CD4-positive, alpha-beta T cell treated with Interleukin-17A for 1 hour (primary cell): ENCODE measurements at places on chromosomes 3 and 15.

DNA sequence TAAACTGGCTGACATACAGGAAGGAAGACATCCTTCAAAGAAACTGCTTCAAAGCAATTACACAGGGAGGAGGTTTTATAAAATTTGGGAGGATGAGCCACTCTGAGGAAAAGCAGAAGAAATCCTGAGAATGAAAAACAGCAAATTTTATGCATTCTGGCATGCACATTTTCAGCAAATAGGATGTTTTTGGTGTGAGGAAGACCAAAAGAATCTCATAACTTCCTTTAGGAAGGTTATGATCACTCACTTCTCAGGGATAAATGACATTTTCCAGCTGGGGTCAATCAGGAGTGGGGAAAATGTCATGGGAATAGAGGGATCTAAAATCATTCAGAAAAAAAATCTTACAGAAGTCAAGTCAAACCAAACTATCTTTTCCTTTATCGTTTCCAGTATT is 371.7 kb upstream of the CNTN6 start:
- DNase-seq: no peak

- DNase-seq: no peak
These were observed 148.7 kb upstream of the ATP2B2 start for GRCh38 chr3:10653866-10654611.

DNA sequence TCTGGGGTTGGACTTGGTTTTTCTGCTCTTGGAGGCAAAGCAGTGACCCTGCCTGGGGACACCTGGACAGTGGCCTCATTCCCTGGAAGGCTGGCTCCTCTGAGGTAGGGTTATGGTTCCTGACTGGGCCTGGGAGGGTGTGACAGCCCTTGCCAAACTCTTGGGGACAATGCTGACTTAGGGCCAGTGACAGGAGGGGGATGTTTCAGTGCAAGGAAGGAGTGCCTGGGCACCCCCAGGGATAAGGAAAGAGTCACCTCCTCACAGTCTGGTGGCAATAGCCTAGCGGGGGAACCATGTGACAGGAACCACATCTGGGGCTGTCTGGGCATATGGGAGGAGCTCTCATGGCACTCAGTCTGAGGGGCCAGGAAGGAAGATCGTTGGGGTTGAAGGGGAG is 91.8 kb downstream of the ABHD5 start:
- no peak for DNase-seq

DNA sequence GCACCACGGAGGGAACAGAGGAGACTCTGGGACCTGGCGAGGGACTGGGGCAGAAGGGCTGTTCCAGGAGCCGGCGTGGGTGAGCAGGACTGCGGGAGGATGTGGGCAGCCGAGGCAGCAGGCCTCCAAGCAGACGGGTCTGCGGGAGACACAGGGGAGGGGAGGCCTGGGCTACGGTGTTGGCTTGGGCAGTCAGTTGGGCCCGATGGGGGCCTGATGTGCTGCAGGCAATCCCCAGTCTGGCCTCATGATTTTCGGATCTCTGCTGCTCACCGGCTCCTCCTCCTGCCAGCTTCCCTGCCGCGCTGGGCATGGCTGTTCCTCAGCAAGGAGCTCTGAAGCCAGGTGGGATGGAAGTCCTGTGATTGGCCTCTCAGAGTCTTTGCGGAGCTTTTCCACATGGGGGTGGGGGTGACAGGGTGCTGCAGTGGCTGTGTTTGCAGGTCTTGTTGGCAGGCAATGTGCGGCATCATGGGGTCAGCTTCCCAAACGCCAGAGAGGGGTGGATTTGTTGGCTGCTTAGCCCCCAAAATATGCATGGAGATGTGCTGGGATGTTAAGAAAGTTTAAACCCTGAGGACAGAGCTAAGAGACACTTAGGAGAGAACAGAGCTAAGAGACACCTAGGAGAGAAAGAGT is 19.3 kb downstream of the MINAR1 start:
- no peak for DNase-seq

GRCh38 chr15:101362986-101363566 is 68.0 kb upstream of the SNRPA1 start:
- no peak for DNase-seq

DNA sequence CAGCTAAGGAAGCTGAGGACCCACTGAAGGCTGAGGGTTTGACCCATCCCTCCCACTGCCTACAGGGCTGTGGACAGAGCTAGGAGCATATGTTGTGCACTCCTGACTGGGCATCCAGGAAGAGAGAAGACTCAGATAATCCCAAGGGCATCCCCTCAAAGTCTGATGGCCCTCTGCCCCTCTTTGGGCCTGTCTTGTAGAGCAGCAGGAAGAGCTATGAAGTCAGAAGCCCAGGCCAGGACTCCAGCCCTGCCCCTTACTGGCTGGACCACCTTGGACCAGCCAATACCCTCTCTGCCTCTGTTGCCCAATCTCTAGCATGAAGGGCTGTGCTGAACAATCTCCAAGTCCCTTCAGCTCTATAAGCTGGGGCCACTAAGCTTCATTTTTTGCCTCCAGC is 210.8 kb downstream of the RPLP1 start:
- DNase-seq: no peak

DNA sequence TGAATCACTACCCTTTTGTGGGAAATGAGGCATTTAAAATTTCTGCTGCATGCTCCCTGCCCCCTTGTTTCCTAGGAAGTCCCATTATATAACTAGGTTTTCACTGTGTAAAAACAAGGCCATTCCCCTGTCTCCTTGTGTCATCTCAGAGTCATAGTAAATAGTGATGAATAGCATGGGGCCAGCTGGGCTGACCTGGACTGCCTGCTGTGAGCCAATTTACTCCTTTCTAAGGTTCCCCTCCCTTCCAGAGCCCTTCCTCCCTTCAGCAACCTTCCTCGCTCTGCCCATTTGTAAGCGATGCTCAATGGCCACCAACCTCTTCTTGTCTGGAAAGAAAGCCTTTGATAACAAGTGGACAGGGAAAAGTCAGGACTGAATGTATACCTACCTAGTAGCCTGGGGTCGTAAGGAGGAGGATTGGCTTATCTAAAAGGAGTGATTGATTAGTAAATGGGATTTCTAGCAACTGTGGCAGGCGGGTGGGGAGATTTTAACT is 11.7 kb downstream of the ITGA11 start:
- no peak for DNase-seq

- DNase-seq: no peak
These were observed 41.2 kb downstream of the PCCB start for GRCh38 chr3:136291302-136291701.
